ENCODE measurements at places on chromosomes 5 and 9.

GRCh38 chr9:113306566-113306965 is 3.4 kb upstream of the RNF183 start:
- no peak for DNase-seq

- no peak for DNase-seq
These were observed 22.3 kb downstream of the CTXN3 start for GRCh38 chr5:127671218-127671617.

DNA sequence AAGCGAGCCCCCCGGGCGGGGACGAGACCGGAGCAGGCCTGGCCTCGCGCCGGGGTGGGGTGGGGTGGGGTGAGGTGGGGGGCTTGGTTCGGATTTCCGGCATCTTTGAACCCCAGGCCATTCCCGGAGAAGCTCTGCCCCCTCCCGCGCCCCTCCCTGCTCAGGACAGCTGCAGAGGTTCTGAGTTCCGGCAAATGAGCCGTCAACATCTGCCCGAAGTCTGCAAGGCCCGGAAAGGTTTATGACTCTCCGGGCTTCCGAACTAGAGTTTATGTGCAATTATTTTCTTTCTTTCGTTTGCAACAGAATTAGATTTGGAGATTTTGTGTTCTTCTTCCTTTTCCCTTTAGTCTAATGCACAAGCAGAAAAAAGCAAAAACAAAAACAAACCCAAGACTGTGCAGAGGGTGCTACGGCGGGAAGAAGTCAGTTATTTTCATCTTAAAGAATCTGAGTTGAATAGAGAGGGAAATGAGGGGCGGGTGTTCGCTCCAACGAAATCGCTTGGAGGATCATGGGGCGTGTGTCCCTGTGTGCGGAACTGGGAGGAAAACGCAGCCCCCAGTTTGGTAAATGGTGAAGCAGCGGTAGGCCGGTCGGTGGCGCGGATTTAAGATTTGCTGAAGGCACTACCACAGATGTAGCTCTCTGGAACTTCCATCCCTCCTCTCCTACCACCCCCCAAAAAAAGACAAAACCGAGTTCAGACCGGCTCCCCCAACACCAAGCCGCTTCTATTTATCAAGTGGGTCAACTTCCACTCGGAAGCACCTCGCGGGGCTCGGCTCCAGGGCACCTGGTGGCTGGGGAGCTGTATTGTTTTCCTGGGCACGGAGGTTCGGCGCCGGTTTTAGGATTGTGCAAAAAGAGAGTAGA is 4.8 kb downstream of the LHX2 start:
- no peak for DNase-seq

GRCh38 chr5:33073881-33074327 is 362.8 kb downstream of the NPR3 start:
- no peak for DNase-seq

Measured in vagina (tissue), 2 donors.